ENCODE measurements at places on chromosomes 13 and 19. TPM values are rescaled to one million over a fixed set of nuclear protein-coding genes. Genes with fewer than 3 reads are reported as not detected.

GRCh38 chr19:39417463-39418181, 5.2 kb downstream of the PLEKHG2 start:
- H3K27me3 ChIP-seq, result no peaks in the 10 kb centered on the region
- DNase-seq, result no peak
- H3K4me3 ChIP-seq, result no peak overlapping the region
- H3K27ac ChIP-seq, result no peak overlapping the region

GRCh38 chr19:53652476-53652875, 20.7 kb downstream of the DPRX start:
- no peak overlapping the region for H3K4me3 ChIP-seq
- no peaks in the 10 kb centered on the region for H3K4me1 ChIP-seq
- H3K36me3 ChIP-seq, result no peaks in the 10 kb centered on the region

DNA sequence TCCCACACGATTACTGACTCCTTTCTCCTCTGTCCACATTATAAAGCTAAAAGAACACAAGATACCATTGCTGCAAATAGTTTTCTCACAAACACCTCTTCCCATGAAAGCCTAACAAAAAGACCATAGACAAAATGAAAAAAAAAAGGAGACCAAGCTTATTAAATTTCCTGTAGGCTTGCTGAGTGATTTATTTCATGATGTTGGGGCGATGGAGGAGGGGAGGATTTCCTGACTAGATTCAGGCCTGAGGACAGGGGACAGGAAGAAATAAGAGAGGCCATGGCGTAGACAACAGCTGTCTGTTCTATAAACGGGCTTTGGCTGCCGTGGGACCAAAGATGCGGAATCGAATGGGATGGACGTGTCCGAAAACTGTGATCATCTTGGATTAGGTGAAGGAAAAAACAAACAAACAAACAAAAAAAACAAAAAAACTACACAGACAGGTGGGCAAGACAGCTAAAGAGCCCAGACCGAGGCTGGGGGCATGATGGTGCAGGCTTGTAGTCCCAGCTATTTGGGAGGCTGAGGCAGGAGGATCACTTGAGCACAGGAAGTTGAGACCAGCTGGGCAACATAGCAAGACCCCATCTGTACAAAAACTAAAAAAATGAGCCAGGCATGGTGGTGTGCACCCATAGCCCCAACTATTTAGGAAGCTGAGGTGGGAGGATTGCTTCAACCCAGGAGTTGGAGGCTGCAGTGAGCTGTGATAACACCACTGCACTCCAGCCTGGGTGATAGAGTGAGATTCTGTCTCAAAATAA, 5.3 kb downstream of the TMPRSS9 start:
- H3K27me3 ChIP-seq, result peaks cover 8% of the 10 kb centered on the region
- H3K4me3 ChIP-seq, result no peak overlapping the region
- no peak for DNase-seq
- H3K36me3 ChIP-seq, result no peaks in the 10 kb centered on the region
- H3K27ac ChIP-seq, result no peak overlapping the region
- peaks cover 4% of the 10 kb centered on the region for H3K4me1 ChIP-seq

- no peak overlapping the region for H3K27ac ChIP-seq
- H3K36me3 ChIP-seq, result no peaks in the 10 kb centered on the region
These were observed 68.1 kb downstream of the CHST8 start for GRCh38 chr19:33689868-33690267.

DNA sequence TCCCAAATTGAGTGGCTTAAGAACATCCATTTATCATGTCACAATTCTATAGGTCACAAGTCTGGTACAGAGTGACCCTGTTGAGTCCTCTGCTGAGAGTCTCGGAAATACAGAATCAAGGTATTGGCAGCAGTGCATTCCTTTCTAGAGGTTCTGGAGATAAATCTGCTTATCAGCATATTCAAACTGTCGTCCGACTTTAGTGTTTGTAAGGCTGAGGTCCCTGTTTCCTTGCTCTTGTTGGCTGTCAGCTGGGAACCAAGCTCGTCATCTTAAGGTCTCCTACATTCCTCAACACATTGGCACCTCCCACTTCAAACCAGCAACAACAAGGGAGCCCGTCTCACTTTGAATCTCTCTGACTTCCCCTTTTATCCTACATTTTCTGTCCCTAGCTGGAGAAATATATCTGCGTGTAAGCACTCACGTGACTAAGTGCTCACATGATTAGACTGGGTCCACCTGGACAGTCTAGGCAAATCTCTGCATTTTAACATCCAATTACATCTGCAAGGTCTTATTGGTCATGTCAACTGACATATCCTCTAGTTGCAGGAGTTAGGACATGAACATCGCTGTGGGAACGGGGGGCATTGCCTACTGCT, 886.8 kb downstream of the PCDH9 start:
- H3K27ac ChIP-seq, result no peak overlapping the region
- no peak overlapping the region for H3K4me3 ChIP-seq
- DNase-seq, result no peak
- H3K4me1 ChIP-seq, result peaks cover 14% of the 10 kb centered on the region

DNA sequence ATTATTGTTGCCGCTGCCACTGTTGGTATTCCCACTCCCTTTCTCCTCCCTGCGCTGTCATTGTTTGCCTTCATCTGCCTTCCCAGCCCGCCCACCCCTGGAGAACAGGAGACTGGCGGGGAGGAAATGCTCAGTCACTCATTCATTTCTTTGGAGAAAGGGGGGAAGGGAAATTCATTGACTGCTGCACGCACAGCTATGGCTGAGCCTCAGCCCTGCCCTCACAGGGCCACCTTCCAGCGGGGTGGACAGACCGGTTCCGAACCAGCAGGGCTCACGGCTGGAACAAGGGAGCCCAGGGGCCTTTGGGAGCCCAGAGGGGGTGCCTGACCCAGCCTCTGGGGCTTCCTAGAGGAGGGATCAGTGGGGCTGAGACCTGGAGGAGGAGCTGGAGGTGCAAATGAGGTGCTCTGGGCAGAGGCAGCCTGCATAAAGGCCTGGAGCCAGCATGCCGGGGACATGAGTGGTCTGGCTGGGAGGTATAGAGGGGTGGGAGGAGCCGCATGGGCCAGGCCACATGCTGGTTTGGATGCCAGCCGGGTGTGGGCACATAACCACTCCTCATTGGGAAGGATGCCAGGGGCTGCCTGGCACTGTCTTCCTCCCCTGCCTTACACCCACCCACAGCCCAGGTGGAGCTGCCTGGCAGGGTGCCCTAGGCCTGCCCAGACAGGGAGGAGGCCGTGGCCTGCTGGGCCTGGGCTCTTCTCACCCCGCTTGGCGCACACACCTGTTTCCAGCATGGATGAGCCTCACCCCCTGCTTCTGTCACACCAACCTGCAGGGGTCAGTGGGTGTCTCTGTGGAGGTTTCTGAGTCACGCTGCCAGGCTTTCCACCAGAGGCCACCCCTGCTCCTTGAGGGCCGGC, 26.8 kb downstream of the PPP5C start:
- H3K4me1 ChIP-seq, result peaks cover 20% of the 10 kb centered on the region
- no peaks in the 10 kb centered on the region for H3K27me3 ChIP-seq
- DNase-seq, result peak; percentile 83
- H3K27ac ChIP-seq, result peak overlapping the region; percentile 56

- no peaks in the 10 kb centered on the region for H3K27me3 ChIP-seq
- no peak for DNase-seq
- no peak overlapping the region for H3K4me3 ChIP-seq
- peaks cover 94% of the 10 kb centered on the region for H3K4me1 ChIP-seq
- H3K27ac ChIP-seq, result peak overlapping the region; percentile 62
These were observed 7.9 kb upstream of the WBP4 start for GRCh38 chr13:41053384-41053826.

DNA sequence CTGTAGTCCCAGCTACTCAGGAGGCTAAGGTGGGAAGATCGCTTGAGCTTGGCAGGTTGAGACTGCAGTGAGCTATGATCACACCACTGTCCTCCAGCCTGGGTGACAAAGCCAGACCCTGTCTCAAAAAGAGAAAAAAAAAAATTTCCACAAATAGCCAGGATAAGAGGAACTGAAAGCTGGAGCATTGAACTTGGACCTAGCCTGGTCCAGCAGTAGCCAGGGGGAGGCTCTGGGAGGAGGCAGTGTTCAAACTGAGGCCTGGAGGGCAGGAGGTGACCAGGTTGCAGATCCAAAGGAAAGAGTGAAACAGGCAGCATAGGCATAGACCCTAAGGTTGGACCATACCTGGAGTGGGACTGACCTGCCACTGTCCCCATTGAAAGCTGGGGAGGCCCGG, 26.9 kb upstream of the PIK3R2 start:
- no peaks in the 10 kb centered on the region for H3K27me3 ChIP-seq
- H3K27ac ChIP-seq, result no peak overlapping the region
- H3K4me1 ChIP-seq, result no peaks in the 10 kb centered on the region
- DNase-seq, result no peak
- no peak overlapping the region for H3K4me3 ChIP-seq

DNA sequence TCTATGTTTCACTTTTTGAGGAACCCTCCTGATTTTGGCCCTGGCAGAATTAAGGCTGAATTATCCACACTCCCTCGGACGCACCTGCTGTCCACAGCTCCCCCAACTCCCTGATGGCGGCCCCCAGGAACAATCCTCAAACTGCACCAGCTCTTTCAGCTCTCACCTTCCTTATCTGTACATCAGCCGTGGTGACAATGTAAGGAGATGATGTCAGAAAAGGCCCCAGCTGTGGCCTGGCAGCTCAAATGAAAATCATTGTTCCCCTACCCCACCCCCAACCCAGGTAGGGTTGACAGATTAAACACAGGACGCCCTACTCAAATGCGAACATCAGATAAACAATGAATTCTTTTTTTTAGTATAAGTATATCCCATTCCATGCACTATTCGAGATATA, 35.0 kb upstream of the KLF2 start:
- DNase-seq, result no peak
- H3K4me3 ChIP-seq, result no peak overlapping the region
- no peaks in the 10 kb centered on the region for H3K27me3 ChIP-seq
- H3K36me3 ChIP-seq, result no peaks in the 10 kb centered on the region

GRCh38 chr19:19997656-19998268, 41.5 kb downstream of the ZNF682 start:
- no peak overlapping the region for H3K4me3 ChIP-seq
- H3K4me1 ChIP-seq, result no peaks in the 10 kb centered on the region
- DNase-seq, result peak; percentile 64

DNA sequence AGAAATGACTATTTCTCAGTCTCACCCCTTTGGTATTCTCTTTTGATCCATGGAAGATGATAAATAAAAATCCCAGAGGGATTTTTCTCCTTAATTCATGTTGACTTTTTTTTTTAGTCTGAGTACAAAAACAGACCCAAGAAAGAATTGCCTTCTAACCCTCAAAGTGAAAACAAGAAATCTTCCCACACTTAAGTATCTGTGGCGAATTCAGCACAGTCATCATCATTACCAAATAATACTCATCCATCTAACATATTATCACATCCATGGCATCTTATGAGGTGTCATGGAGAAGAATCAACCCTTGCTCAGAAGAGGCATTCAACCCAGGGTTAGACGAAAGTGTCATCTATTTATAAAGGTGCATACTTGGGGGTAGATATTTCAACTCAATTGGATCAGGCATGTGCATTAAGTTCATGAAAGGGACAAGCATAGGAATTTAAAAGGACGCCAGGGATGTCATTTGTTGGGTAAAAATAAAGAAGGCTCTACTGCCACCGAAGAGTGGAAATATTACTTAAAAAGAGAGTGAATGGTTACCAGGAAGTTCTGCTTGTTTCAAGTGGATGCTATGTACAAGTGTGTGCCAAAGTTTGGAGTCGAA, 101.9 kb downstream of the FLT1 start:
- no peak overlapping the region for H3K4me3 ChIP-seq
- no peak for DNase-seq
- H3K4me1 ChIP-seq, result peaks cover 57% of the 10 kb centered on the region
- H3K27me3 ChIP-seq, result no peaks in the 10 kb centered on the region
- H3K27ac ChIP-seq, result peak overlapping the region; percentile 71

DNA sequence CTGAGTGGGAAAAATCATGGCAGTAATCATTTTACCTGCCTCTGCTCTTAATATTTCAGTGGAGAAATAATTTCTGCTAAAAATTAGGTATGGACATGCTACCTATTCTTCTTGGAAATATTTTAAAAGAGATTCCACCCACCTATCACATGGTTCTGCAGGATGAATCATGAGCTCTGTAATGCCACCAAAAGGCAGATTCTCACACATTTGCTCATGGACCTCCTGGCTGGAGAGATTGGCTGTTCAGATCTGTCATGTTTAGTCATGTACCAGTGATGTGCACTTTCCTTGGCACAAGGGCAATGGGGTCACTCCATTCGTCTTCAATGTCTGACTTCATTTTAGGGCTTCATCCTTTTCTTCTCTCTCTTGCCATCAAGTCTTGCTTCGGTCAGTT, 101.8 kb upstream of the MBNL2 start:
- no peaks in the 10 kb centered on the region for H3K36me3 ChIP-seq
- H3K27me3 ChIP-seq, result no peaks in the 10 kb centered on the region
- H3K4me3 ChIP-seq, result no peak overlapping the region
- H3K4me1 ChIP-seq, result peaks cover 26% of the 10 kb centered on the region
- no peak overlapping the region for H3K27ac ChIP-seq
- DNase-seq, result no peak

DNA sequence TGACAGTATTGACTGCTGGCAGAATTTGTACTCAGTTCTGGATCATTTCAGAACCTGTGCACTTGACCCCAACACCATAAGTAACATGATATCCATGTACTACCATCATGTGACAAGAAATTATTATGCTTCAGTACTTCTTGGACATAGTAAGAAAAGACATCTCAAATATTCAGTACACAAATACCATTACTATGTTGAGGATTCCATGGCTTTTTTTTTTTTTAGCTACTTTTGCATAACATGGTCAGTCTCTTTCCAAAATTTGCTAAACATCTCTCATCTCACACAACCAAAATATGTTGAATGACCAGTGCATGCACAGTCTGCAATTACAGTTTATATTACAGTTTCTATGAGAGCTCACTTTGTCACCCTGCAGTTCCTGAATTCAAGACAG, 85.3 kb downstream of the FLT1 start:
- peaks cover 13% of the 10 kb centered on the region for H3K4me1 ChIP-seq
- peaks cover 6% of the 10 kb centered on the region for H3K36me3 ChIP-seq
- peak overlapping the region; percentile 77 for H3K27ac ChIP-seq

DNA sequence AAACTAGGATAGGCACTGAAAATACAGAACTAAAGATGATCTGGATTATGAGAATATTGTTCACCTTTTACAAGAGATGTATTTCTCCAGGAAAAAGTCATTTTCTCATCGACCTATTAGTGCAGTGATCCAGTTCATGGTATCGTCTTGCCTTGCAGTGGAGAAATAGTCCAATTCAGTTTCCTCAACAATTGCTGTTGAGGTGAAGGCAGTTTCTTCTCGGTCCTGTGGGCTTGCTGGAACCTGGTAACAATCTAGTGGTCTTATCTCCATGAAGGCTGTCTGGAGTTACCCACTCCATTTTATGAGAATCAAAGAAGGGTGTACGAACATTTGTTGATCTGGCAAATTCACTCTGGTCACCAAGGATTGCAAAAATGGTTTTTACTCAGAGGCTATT, 266.8 kb downstream of the LHFPL6 start:
- no peaks in the 10 kb centered on the region for H3K27me3 ChIP-seq
- no peak overlapping the region for H3K27ac ChIP-seq
- H3K4me1 ChIP-seq, result no peaks in the 10 kb centered on the region
- no peaks in the 10 kb centered on the region for H3K36me3 ChIP-seq

The RFPL4A gene
- total RNA-seq, result not detected

The HNRNPL gene
- total RNA-seq, result 189 TPM

The CPAMD8 gene
- total RNA-seq, result 18.4 TPM

The KBTBD7 gene
- 5.7 TPM for total RNA-seq

The TRPC4 gene
- 1.3 TPM for total RNA-seq

The ICAM4 gene
- total RNA-seq, result 0.25 TPM
